ENCODE measurements at places on chromosomes 5 and 9.

DNA sequence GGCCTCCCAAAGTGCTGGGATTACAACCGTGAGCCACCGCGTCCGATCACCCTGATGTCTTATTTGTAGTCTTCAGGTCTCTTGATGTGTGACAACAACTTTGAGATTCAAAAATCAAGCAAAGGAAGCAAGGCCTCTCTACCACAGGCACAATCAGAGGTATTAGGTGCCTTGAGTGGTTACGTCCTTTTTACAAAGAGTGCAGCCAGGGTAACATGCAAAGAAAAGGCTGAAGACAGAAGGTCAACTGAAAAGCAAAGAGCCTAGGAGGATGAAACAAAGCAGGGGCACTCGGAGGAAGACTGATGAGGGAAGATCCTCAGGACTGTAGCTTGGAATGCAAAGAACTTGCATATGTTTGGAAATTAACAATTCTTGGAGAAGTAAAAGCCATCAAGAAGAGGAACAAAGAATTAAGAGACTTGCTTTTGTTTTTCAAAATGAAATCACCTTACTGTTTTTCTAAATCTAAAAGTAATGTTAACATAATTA, 362.1 kb downstream of the EBF1 start:
- no peak for DNase-seq

- no peak for DNase-seq
Measured at GRCh38 chr5:78677777-78678668, 29.5 kb upstream of the LHFPL2 start.

- DNase-seq = peak; percentile 17
Measured at GRCh38 chr9:138022121-138022741, 144.6 kb downstream of the CACNA1B start.

GRCh38 chr9:115606838-115607237, 488.9 kb upstream of the TNC start:
- no peak for DNase-seq

DNA sequence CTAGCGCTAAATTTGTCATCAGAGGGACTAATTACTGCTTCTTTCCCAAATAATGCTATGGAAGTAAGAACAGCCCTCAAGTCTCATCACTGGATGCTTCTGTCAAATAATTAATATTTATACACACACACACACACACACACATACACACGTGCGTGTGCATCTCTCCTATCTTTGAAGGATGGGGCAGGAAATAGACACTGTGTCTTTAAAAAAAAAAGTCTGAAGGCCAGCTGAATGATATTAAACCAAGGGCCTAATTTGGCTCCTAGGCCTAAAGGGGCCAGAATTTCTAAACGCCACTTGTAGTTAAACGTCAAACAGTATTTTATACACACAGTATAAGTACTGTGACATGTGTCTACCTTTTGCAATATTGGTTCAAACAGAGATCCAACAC, 3.3 kb downstream of the SLF1 start:
- DNase-seq = peak; percentile 54

DNA sequence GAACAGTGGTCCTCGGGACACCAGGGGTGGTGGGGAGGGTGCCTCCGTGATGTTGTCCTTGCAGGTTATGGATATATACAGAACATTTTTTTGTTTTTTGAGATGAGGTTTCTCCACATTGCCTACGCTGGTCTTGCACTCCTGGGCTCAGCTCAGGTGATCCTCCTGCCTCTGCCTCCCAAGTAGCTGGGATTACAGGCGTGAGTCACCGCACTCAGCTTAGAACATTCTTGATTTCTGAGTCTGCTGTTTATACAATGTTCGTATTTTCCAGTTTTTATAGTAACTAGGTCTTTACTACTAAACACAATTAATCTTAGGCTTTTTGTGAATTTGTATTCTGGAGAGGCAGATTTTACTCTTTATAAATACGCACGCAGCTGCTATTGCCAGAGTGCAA, 6.0 kb downstream of the PMPCA start:
- DNase-seq = no peak

- DNase-seq = no peak
Measured at GRCh38 chr5:173512637-173513435, 103.6 kb downstream of the BOD1 start.

GRCh38 chr9:75921391-75922127, 31.1 kb downstream of the PCSK5 start:
- DNase-seq = no peak

DNA sequence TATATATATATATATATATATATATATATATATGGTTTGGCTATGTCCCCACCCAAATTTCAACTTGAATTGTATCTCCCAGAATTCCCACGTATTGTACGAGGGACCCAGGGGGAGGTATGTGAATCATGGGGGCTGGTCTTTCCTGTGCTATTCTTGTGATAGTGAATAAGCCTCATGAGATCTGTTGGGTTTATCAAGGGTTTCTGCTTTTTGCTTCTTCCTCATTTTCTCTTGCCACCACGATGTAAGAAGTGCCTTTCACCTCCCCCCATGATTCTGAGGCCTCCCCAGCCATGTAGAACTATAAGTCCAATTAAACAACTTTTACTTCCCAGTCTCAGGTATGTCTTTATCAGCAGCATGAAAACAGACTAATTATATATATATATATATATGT, 52.3 kb upstream of the ADAMTS2 start:
- DNase-seq = no peak

- DNase-seq = peak; percentile 32
Measured at GRCh38 chr9:128409978-128410377, 10.7 kb upstream of the CERCAM start.

GRCh38 chr5:128674837-128675446, 136.9 kb upstream of the FBN2 start:
- DNase-seq = peak; percentile 66

GRCh38 chr5:95919658-95920057, 42.0 kb downstream of the ELL2 start:
- no peak for DNase-seq

DNA sequence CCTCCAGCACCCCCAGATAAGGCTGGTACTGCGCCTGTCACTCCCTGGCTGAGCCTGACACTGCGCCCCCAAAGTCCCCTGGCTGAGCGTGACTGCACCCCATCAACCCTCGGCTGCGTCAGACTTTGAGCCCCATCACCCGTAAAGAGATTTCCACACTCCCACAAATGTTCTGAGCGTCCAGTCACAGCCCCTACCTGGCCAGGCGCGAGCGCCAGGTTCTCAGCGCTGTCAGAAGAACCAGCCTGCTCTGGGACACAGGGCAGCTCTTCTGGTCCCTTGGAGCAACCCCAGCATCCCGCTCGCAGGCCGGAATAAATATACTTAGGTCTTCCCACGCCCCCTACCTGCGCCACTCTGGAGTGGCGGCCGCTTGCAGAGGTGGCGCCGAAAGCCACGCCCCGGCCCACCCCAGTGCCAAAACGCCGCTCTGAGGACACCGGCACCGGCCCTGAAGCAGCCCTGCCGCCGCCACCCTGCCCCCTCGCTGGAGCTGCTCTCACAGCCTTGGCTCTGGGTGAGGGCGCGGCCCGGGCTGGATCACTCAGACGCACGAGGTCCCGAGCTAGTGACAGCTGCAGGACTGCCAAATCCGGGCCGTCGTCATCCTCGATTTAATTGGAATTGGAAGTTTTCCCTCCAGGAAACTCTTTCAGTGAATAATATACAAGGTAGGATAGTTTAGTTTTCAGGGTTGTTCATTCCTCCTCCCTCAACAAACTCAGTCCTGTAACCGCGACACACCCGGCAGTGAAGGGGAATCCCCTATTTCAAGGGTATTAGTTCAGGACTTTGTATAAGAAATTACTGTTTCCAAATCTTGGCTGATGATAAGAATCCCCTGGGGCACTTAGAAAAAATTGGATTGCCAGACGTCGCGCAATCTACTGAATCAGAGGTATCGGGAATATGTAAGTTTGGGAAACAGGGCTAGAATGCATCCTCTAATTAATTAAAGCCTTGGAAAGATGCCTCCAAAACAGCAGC, 1.2 kb upstream of the CEMIP2 start:
- DNase-seq = peak; percentile 74

DNA sequence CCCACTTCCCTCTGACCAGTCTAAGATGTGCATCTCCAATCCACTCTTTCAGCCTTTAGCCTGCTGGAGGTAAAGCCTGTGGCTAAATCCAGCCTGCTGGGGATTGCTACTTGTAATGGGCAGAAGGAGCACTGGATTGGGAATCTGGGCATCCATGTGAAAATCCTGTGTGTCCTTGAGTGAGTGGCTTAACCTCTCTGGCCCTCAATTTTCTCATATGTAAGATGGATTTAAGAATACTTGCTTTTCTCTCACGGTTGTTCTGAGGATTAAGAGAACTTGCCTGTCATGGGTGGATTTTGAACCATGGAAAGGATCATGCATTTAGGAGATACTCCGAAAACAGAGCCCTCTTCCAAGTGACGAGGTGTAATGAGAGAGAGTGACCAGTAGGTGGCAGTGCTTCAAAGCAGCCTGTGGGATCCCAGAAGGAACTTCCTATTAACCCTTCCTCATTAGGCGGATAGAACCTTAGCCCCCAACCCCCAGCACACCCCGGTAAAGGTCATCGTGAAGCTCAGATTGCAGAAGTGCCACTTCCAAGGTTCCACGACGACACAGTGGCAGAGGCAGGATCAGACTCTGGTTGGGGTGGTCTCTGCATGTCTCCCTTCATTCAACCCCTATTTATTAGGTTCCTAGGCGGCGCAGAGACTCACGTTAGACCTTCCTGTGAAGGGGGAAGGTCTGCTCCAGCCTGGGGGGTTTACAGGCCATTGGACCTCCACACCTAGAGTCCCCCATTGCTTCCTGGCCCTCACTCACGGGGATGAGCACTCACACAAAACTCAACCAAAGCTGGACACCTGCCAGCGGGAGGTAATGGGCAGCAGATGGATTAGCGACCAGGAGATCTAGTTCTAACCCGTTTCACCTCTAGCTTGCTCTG, 68.7 kb upstream of the ZNF618 start:
- DNase-seq = peak; percentile 50

DNA sequence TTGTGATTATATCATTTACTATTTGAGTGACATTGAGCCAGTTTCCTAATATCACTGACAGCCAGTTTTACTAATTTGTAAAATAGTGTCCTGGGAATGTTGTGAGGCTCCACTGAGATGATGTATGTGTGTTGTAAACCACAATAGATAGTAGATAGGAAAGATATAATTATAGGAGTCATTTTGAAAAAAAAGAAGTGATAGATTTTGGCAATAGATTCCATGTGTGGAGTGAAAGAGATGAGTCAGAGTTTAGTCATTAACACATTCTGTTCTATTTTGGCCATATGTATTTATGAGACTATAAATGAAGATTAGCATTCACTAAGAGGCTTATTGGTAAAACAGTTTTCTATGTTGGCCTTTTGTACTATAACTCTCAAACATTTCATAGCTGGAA, 388.2 kb downstream of the FAM170A start:
- no peak for DNase-seq

GRCh38 chr5:82622205-82622604, 344.1 kb upstream of the RPS23 start:
- DNase-seq = no peak

DNA sequence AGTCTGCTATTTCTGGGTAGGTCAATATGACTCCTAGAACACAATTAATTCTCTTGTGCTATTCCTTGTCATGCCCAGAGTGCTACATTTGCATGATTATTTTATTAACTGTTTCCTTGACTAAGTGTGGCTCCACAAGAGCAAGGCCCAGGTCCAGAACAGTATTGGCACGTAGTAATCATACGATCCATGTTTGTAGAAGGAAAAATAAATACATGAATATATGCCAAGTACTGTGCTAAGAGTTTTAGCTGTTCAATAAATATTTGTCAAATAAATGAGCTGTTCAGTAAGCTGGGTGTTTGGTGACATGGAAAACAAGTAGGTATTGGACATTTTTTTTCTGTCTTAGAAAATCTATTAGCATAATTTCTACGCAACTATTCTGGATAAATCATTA, 995.9 kb downstream of the MAT2B start:
- no peak for DNase-seq

DNA sequence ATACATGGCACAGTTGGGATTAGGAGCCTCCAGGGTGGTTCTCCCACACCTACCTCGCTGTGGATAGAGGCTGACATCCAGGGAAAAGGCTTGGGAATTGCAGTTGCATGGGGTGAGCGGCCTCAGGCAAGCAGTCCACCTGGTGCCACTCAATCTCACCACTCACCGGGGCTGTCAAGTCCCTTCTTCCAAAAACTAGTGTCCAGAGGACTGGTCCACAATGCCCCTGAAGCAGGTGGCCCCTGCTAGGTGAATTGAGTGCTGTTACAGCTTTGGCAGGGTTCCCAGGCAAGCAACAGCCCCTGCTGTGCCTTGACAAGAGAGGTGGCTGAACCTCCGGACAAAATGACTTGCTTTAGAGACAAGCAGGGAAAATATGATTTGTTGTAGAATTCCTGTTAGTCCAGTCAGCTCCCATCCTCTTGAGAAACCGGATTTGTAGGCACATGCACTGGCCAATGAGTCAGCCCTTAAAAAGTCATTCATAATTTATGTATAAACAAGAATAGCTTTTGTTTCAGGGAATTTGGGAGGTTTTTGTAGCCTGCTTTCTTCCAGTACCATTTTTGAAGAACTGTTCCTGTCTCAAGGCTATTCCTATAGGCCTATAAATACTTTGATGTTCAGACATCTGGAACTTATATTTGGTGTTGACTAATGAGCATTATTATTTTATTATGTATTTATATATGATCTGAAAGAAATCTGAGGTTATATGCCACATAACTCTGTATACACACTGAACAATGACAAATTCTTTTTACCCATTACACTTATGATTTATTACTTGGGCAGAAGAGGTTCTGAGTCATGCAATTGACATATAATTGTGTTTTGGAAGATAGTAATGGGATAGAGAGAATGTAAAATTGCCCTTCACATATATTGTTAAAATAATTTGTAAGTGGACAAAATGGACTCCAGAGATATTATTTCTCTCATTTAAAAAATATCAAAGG, 411.1 kb downstream of the ACTL7B start:
- no peak for DNase-seq

- DNase-seq = no peak
Measured at GRCh38 chr5:1033606-1034420, 25.2 kb downstream of the NKD2 start.

DNA sequence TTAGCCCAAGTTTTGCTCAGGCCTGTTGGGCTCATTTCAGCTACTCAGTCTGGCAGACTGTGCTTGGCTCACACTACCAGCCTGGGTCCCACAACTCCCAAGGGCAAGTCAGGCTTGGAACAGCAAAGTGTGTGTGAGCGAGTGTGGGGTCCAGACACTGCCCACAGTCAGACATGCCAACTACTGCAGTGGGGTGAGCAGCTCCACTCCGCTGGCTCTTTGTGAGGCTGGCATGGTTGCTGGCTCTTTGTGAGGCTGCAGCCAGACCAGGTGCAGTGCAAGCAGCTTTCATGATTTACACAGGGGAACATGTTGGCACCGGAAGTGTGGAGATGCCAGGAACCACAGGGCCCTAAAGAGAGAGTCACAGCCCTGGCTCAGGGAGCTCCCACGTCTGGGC, 606.7 kb upstream of the FAM174A start:
- no peak for DNase-seq

DNA sequence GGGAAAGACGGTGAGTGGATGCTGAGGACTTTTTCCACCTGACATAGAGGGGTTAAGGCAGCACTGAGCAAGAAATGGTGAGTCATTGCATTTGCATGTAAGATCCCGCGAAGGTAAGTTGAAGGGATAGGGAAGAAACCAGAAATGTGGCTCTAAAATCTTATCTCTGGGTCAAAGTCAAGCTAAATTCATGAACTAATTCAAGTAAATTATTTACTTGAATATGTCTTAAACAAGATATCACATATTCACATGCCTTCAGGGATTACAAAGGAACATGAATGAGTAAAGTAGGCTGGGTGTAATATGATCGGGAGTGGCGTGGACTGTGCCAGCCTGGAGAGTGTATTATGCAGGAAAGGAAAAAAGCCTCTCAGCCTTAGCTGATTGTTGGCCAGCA, 74.4 kb upstream of the EQTN start:
- no peak for DNase-seq

Measured in NAMALWA (cell line).